ENCODE measurements at places on chromosomes 1 and 21.

GRCh38 chr1:220757441-220757840 lies 9.3 kb downstream of the MTARC2 start:
- DNase-seq = peak; percentile 50

GRCh38 chr1:224884361-224884801 lies 45.1 kb upstream of the DNAH14 start:
- DNase-seq = no peak

- DNase-seq = peak; percentile 73
Observed at GRCh38 chr1:186633116-186633515, 47.1 kb downstream of the PTGS2 start.

GRCh38 chr1:160853754-160854153 lies 8.9 kb downstream of the CD244 start:
- no peak for DNase-seq

DNA sequence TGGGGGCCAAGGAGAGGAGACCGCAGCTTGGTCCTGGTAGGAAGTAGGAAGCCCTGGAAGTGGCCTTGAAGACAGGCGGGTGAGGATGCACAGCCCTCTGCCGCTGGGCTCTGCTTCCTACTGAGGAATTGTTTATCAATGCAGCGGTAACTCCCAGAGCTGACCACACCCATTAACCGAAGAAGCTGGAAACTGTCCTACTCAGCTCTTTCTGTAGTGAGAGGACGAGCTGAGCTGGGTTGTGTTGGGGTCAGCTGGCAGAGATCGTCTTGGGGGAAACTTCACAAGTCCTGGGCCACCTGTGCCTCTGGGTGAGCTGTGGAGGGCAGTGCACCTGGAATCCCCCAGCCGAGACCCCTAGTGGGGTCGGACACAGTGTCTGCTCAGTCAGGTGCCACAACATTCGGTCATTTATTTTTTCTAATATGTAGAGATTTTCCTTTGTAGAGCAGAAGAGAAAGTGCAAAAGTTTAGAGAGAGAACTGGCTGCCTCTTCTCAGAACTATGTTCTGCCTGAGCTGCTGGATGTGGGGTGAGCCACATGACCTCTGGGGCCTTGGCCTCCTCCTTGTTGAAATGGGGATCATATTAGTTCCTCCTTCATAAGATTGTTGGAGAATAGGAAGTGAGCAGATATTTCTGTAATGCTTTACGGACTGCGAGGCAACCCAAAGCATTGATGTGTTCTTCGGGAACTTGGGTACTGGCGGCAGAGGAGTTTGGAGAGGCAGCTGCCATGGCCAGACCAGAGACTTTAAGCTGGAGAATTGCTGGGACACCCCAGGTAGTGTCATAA lies 3.6 kb downstream of the NECAP2 start:
- peak; percentile 85 for DNase-seq

DNA sequence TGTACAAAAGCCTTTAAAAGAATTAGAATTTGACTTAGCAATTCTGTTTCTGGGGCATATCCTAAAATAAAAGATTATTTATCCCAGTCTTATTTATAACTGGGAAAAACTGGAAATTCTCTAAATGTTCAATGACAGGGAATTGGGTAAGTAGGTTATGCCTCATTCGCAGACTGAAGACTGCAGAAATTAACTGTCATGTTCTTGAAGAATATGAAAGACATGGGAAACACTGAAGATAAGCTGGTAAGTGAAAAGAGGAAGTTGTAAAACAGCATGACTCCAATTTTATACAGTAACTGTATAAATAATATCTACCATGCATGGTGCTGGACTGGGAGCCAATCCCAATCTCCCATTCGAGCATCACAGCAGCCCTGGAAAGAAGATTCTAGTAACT lies 50.6 kb upstream of the SLC2A1 start:
- DNase-seq = peak; percentile 10

- no peak for DNase-seq
Observed at GRCh38 chr1:16153999-16154673, 1.7 kb downstream of the EPHA2 start.

DNA sequence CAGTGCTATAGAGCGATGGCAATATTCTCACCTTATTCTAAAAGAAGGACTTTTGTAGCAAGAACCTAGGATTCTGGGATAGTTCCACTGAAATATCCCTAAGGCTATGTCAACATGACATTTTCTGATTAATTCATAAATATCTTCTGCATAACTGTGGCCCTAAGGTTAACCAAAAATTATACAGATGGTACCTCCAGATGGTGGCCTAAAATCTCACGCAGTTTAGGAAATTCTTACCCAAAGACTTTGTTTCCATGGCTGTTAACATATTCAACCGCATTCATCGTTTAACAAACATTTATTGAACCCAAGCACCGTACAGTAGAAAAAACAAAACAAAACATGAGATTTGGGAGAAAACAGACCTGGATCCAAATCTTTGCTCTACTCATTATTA lies 19.1 kb downstream of the NID1 start:
- DNase-seq = no peak

DNA sequence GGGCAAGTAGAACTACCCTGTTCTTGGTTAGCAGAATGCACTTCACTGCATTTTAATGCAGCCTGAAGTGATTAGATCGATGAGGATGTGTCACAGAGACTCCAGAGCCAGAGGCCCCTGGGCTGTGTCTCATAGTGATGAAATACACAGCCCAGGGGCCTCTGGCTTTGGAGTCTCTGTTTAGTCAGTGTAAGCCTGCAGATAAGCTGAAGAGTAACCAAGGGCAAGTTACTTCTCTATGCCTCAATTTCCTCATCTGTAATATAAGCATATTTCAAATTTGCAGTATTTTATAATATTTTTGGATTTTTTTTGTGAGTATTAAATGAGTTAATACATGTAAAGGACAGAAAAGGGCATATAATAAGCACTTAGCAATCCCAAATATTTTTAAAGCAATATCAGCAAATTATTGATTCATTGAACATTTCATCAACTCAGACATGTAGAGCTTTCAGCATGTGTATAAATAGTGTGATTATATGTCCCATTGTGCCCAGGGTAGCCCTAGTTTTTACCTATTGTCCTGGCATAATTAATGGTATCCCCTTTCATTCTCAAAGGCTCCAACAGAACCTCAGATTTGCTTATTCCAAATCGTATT lies 23.6 kb upstream of the APOBEC4 start:
- no peak for DNase-seq

- peak; percentile 99 for DNase-seq
Observed at GRCh38 chr1:160261893-160262794, at the start of gene DCAF8. Gene DCAF8 (minus strand): TSS chr1:160262549. CDS start chr1:160244008, 18,541 bp downstream.

GRCh38 chr1:196115646-196116045 lies 492.6 kb downstream of the KCNT2 start:
- no peak for DNase-seq

- DNase-seq = no peak
Observed at GRCh38 chr21:28669321-28669720, 323.4 kb downstream of the LTN1 start.

DNA sequence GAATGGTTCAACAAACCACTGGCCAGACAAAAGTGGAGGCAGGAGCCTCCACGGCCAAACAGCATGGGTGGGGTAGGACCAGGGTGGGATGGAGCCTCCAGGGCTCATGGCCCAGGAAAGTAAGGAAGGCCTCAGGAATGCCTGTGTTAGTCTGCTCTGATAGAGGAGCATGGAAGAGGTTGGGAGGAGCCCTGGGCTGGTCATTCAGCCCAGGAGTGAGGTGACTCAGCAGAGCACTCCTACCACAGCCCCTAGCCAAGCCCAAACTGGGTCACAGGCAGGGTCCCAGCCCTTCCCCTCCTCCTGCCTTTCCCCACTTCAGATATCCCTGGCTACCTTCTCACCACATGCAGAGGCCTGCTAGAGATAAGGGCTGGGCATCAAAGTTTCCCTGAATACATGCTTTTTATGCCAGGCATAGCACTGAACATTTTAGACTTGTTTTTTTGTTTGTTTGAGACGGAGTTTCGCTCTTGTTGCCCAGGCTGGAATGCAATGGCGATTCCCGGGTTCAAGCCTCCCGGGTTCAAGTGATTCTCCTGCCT lies 3.1 kb upstream of the SHISA4 start:
- DNase-seq = no peak

DNA sequence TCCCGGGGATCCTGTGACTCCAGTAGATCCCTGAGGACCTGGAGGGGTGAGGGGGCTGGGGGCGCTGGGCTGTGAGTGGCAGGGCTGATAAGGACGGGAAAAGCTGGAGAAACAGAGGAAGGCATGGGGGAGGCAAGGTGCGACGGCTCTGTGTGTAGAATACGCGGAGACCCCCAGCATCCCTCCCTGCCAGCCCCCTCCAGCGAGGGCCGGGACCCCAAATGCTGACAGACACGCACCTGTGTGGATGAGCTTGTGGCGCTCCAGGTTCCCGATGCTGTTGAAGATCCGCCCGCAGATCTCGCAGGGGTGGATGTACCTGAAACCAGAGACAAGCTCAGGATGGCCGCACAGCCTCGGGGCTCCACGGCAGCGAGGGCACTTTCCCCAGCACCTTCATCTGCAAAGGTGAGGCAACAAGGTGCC lies 53.0 kb upstream of the RIPK4 start:
- DNase-seq = no peak

DNA sequence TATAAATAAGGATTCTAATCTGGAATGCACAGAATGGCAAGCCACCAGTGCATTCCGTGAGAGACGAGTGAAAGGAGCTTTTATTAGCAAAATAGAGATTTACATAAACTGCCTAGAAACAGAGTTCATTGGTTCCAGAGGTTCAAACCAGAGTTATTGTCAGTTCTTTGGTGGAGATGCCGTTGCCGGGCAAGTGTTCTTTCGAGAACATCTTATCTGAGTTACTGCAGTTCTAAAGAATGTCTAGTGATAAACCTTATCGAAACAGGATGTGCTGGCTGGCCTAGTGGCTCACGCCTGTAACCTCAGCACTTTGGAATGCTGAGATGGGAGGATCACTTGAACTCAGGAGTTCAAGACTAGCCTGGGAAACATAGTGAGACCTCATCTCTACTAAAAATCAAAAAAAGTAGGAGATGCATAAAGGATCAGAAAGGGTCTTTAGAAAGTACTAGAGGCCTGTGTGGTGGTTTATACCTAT lies 19.9 kb upstream of the EVI5 start:
- DNase-seq = peak; percentile 41

- no peak for DNase-seq
Observed at GRCh38 chr1:87914396-87914795, 585.7 kb downstream of the LMO4 start.

GRCh38 chr1:56057466-56058405 lies 521.6 kb downstream of the PLPP3 start:
- no peak for DNase-seq

DNA sequence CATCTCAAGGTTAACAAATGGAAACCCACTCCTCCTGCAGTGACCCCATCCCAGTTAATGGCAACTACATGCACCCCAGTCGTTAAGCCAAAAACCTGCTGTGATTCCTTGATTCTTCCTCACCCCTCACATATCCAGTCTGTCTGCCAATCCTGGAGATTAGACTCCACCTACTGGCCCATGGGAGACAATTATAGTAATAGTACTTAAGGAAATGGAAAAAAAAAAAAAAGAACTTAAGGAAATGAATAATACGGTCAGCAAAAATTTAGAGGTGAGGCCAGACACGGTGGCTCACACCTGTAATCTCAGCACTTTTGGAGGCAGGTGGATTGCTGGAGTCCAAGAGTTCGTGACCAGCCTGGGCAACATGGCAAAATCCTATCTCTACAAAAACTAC lies 7.0 kb downstream of the NOL9 start:
- no peak for DNase-seq

GRCh38 chr1:174103766-174104165 lies 55.6 kb upstream of the RABGAP1L start:
- no peak for DNase-seq

DNA sequence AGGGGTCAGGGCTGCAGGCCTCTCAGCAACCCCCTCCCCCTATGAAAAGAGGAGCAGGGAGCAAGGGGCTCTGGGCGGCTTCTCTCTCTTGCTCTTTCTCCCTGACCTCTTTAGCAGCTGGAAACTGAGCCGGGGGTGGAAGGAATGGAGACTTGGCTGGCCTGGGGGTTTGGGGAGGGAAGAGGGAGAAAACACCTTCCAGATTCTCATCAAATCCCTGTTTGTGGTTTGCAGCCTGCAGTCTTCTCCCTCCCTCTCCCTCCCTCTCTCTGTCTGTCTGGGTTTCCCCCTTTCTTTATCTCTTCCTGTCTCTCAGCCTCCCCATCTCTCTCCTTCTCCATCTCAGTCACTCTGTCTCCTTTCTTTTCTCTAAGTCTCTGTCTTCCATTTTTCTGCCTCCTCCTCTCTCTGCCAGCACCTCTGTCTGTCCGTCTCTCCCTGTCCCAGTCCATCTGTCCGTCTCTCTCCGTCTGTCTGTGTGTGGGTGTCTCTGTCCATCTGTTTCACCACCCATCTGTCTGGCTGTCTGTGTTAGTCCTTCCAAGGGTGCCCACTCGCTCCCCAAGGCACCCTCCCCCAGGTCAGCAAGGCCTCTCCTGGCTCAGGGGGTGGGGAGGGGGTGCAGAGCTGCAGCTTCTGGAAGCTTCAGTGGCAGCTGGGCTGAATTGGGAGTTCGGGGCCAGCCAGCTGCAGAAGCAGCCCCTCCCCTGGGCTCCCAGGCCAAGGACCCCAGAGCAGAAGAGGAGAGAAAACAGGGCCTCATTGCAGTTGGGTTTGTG lies 6.2 kb downstream of the AHDC1 start:
- no peak for DNase-seq

DNA sequence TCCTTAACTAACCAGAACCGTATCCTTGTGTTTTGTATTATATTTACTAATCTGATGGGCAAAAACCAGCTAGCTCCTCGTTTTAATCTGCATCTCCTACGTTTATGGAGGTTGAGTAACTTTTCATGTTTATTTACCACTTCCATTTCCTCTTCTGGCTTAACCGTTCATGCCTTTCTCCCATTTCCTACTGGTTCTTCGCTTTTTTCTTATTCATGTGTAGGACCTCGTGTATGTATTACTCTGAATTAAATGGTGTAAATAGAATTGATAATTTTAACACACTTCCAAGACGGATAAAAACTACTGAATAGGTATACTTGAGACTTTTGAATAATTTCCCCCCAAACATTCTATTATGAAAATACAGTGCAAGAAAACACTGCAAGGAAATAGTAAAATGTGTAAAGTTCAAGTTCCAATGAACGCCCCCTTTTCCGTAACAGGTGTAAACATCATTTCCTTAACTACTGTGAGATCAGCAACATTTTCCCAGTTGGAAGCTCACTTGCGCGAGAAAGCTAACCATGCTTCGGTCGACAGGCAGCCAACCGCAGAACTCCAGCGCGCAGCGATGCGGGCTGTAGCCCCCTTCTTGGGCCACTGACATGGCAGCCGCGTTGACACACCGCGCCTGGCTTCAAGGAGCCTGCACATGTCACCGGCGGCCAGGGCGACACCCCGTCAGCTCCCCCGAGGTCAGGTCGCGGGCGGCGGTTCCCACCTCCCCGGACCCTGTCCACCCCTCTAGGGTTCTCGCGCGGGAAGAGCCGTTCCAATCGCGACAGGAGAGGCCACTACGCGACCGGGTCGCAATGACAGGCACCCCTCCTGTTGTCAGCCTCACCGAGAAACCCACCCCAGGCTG lies 816 bp downstream of the EDEM3 start:
- peak; percentile 63 for DNase-seq

Data from suppressor macrophage (primary cell).